ENCODE measurements at places on chromosomes 11 and 22. TPM values are rescaled to one million over a fixed set of nuclear protein-coding genes. Genes with fewer than 3 reads are reported as not detected.

Gene DDI1
- not detected for total RNA-seq

Gene MYO18B
- 1.6 TPM for total RNA-seq

Gene CADM1
- total RNA-seq, result not detected

Gene CRYBB3
- 0.26 TPM for total RNA-seq

Gene SULT4A1
- not detected for total RNA-seq

Gene DUSP8
- total RNA-seq, result 2.1 TPM

Gene ST14
- 0.48 TPM for total RNA-seq

Gene SMIM35
- not detected for total RNA-seq

Gene SAA1
- total RNA-seq, result not detected

Gene OR10D3
- not detected for total RNA-seq

Gene A4GALT
- total RNA-seq, result 0.08 TPM

Gene VWCE
- total RNA-seq, result 18.3 TPM

Gene ARHGAP20
- total RNA-seq, result 0.08 TPM

Measured in activated naive CD8-positive, alpha-beta T cell treated with anti-CD3 and anti-CD28 coated beads for 36 hours (primary cell).